ENCODE measurements at places on chromosomes 1 and 21.

GRCh38 chr1:224727351-224728289 lies 111.5 kb downstream of the CNIH3 start:
- DNase-seq, result no peak

DNA sequence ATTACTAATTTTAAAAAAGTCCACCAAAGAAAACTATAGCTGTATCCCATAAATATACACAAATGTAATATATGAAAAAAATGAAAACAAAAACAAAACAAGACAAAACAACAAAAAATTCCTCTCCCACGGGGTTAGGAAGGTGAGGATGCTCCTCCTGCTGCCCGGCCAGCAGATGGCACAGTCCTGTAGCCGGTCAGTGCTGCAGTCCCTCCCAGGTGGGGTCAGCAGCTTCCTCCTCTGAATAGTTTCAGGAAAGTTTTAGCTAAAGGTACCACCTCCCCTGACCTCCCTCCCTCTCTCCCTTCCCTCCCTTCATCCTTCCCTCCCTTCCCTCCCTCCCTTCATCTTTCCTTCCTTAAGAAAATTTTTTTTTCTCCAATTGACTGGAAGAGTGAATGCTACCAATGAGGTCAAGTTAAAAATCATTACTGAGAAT lies 67.8 kb upstream of the BCL10 start:
- no peak for DNase-seq

DNA sequence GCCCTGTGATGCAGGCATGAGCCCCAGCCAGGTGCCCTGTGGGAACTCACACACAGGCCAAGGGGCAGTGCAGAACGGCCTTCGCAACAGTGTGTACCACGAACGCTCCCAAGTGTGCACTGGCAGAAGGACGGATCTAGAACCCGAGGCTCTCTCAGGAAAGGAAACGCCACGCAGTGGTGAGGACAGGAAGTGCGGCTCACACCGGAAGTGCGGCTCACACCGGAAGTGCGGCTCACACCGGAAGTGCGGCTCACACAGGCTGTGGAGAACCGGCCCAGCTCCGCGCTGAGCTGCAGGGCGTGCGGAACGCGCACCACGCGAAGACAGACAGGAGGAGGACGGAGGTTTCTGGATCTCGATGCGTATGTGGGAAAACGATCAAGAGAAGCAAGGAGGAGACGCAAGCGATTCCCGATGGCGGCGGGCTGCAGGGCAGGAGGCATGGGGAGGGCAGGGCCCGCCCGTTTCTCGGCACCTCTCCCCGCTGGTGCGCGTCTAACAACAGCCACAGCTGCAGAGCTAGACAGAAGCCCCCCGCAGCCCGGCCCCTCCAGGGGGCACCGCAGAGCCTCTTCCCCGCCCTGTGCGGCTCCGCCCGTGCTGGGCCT lies 35.9 kb upstream of the TMEM52 start:
- DNase-seq, result no peak

GRCh38 chr1:32618673-32619221 lies 31.6 kb downstream of the ZBTB8OS start:
- no peak for DNase-seq

DNA sequence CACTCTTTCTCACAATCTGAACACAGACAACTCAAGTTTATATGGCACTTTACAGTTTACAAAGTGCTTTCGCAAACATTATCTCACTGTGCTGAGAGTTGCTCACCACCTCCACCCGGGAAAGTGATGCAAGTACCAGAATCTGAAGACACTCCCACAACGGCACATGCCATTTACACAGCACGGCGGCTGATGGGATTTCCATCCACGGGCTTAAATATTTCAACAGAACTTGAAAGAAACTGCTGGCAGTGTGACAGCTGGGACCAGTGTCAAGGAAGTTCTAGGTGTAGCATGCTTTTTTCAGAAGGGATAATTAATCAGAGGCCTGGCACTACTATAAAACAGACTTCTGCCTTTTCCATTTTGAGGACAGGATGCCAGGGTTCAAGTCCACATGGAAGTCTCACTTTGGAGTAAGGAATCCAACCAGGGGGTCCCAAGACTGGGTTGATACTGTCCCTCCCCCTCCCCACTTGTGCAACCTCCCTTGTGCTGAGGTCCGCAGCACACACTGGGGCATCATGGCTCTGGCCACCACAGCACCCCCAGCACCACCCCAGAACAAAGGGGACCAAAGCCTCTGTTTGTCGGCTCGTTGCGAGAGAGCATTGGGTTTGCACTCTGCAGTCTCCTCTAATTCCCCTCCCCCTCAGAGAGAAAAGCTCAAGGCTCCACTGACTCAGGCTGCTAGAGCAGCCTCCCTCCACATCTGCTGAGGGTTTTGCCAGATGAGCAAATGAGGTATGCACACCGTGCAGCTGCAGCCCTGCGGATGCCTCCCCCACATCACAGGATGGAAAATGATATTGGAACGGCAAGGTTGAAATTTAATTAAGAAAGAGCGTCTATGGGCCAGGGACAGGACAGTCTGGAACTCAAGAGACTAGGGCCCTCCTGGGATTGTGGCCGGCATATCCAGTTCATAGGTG lies 154.9 kb downstream of the TGFBR3 start:
- DNase-seq, result peak; percentile 58

GRCh38 chr1:161973924-161974845 lies 49.5 kb downstream of the OLFML2B start:
- peak; percentile 63 for DNase-seq

- DNase-seq, result peak; percentile 49
Measured at GRCh38 chr1:18583326-18583941, 47.2 kb upstream of the PAX7 start.

DNA sequence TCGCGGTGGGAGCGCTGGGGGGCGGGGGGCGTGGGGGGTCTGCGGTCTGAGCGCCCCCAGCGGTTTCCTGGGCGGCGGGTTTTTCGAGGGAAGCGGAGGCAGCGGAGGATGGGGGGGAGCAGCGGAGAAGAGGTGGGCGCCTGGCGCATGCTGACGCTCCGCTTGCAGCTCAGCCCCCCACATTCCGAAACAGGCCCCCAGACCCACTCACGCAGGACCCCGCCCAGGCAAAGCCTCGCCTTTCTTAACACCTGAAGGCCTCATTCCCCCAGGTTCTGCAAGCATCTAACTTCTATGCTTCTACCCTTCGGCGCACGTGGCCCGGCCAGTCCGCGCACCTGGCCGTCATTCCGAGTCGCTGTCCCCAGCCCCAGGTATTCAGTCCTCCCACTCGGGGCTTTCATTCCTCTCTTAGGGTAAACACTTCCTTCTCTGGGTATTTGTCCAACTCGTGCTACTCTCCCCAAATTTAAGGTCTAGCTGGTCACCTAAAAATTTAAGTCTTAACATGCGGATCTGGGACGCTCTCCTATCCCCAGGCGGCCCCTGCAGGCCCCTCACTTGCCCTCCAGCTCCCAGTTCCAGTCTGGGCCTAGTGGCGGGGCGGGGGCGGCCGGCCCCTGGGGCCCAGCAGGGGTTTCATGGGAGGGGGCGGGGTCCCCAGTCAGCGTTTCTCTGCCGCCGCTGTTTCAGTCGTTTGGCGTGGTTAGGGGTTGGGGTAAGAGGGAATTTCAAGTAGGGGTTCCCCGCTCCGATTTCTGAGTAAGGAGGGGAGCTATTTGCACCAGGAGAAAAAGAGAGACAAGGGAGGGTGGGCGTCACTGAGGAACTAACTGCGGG lies 2.8 kb upstream of the ZBTB7B start:
- no peak for DNase-seq

- no peak for DNase-seq
Measured at GRCh38 chr1:248841702-248842395, 3.8 kb downstream of the ZNF672 start.

DNA sequence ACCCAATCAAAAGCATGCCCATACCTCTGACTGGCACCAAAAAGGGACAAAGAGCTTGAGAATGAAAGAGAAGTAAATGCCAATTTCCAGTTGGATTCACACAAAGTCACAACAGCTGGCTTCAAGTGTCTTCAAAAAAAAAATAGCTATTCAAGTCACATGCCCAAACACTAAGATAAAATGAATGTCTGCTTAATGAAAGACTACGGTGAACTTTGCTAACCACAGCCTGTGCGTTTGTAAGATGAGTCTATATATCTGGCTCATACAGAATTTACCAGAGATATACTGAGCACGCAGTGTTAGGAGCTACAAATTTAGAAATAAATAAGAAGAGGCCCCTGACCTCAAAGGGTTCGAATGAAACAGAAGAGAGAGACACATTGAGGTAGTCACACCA lies 73.2 kb downstream of the DAB1 start:
- DNase-seq, result no peak

GRCh38 chr21:36723371-36723881 lies 24.5 kb downstream of the SIM2 start:
- no peak for DNase-seq

- no peak for DNase-seq
Measured at GRCh38 chr1:31423418-31423947, 10.5 kb downstream of the SERINC2 start.

DNA sequence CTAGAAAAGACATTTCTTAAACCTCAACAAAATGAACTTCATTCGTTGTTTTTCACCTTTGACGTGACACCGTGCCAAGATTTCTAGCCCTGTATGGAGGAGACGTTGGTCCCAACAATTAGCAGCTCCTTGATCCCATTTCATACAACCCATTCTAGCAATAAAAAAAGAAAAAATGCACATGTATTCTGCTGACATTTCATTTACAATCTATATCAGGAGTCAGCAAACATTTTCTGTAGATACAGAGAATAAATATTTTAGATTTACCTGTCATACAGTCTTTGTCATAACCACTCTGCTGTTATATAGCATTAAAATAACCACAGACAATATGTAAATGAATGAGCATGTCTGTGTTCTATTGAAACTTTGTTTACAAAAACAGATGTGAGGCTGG lies 7.0 kb upstream of the TAF1A start:
- DNase-seq, result no peak

GRCh38 chr1:166975361-166976129 lies at the start of gene ILDR2:
TSS of gene ILDR2 (minus strand) at chr1:166975540. CDS start at chr1:166975268, 272 bp downstream.
- DNase-seq, result peak; percentile 46

- no peak for DNase-seq
Measured at GRCh38 chr1:231390071-231390470, 32.0 kb downstream of the EGLN1 start.

DNA sequence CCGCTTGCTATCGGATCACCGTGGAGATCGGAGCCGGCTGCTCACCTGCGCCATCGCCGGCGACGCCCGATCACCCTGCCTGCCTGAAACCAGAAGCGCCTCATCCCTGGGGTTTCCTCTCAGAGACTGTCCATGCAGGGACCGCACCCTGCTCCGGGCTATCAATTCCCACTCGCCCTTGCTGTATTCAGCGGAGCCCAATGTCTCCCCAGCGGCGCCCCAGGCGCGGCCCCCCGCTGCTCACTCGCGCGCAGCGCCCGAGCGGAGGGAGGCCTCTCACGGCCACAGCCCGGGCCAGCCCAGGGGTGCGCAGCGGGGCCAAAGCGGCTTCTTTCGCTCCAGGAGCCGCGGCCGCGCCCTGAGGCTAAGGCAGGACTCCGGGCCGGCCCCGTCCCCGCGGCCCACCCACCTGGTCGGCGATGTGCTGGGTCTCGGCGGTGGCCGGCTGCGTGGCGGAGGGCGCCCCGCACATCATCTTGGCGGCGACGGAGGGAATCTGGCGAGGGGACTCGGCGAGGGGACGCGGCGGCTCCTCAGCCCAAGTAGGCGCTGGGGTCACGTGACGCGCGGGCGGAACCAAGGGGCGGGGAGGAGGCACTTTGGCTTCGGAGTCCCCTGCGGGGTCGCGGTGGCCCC lies at the start of gene CSTB:
Gene CSTB (minus strand): TSS at position 514 of the 636 bp plus-strand sequence. CDS start 39 bp downstream, at position 475.
- peak; percentile 88 for DNase-seq

- no peak for DNase-seq
Measured at GRCh38 chr21:35189077-35189863, 140.2 kb upstream of the RUNX1 start.

GRCh38 chr1:87149241-87150041 lies 179.2 kb upstream of the LMO4 start:
- no peak for DNase-seq

- DNase-seq, result no peak
Measured at GRCh38 chr1:115534106-115534505, 107.7 kb upstream of the VANGL1 start.

DNA sequence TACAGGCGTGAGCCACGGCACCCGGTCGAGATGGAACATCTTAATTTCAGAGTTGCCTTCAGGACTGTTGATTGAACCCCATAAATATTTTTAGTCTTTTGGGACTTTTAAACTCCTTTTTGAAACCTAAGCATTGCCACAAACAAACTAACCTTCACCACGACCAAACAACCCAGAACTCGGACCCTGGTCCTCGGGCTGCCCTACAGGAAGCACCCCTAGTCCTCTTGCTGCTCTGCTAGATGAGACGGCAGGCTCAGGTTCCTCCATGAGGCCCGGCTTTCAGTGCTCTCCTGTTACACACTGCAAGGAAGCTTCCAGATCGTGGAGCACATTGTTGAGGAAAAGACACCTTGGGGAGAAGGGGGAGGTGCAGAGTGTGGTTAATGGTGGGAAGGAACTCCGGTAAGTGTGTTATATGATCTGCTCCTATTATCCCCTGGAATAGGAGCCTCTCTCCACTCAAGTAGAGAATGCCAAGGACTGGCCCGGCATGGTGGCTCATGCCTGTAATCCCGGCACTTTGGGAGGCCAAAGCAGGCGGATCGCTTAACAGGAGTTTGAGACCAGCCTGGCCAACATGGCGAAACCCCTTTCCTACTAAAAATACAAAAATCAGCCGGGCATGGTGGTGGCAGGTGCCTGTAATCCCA lies 5.7 kb downstream of the EPHX1 start:
- no peak for DNase-seq

DNA sequence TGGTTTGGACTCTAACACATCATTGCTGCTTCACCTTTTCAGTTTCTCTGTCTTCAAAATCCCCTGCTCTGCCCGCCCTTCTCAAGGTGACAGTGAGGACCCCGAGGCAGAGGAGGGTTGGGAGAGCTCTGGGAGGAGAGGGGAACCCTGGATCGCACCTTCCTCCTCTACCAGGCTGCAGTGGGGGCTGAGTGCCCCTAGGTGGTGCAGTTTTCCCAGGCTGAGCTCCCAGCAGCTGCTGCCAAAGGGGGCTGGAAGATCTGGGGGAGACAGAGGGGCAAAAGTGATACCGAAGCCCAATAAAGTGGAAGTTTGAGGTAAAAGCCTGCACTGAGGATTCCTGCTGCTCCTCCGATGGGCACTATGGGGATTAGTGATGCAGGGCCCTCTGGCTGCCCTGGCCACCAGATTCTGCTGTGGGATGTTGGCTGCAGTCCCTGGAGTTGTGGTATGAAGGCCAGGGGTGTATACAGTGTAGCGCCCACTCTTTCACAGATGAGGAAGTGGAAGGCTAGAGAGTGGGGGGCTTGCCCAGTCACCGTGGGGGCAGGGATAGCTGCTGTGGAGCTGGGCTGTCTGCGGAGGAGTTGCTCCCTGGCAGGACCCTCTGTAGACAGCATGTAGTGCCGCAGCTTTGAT lies 40.7 kb upstream of the SCMH1 start:
- no peak for DNase-seq

GRCh38 chr1:19738076-19738475 lies 61.6 kb downstream of the TMCO4 start:
- peak; percentile 25 for DNase-seq

DNA sequence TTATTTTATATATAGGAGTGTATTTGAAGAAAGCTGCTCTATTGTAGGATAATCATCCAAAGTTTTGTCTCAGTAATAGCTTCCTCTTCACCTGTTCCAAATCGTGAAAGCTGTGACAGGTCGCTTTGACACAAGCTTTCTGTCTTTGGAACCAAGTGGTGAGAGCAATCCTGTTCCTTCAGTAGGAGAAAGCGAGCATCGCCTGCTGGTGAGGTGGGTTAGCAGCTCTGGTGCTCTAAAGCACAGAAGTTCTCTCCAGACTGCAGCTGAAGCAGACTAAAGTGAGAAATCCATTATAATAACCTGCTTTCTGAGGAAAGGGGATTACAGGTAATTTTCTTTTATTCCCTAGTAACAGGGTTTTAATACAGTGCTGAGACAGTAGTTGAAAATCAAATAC lies 803.8 kb downstream of the ADGRL2 start:
- no peak for DNase-seq

Data from left ventricle myocardium inferior (tissue), 1 donor.